ENCODE measurements at places on chromosomes 2 and 18.

- no peak for DNase-seq
Measured at GRCh38 chr2:53422979-53423378, 344.6 kb upstream of the CHAC2 start.

DNA sequence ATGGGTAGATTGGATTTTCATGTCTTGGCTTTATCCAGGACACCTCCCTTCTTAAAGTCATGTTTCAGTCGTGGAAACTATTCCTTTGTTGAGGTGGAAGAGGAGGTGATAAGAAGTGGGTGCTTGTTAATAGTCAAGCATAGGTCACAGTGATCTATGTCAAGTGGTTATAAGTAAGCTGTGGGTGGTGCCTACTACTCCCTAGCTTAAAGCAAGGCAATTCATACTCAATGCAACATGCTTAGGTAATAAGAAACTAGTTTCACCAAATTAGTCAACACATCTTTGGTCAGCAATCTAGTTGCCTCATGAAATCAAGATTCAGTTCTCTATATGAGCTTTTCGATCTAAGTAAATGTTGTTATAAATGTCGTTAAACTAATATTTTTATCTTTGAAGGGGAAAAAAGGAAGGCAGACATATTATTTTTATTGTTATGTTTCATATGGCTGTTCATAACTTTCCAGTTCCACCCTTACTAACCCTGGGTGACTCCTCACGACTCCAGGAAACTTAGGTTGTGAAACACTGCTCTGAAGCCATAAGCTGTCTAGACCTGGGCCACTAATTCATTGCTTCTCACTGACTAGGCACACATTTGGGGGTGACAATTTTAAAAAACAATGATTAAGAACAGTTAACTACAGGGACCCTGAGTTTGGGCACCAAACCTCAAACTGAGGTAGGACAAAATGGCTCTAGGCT, 5.8 kb upstream of the ABCB11 start:
- no peak for DNase-seq

GRCh38 chr2:28390746-28391563, 1.7 kb upstream of the FOSL2 start:
- peak; percentile 60 for DNase-seq

GRCh38 chr2:239178954-239179353, 221.9 kb downstream of the HDAC4 start:
- peak; percentile 3 for DNase-seq

DNA sequence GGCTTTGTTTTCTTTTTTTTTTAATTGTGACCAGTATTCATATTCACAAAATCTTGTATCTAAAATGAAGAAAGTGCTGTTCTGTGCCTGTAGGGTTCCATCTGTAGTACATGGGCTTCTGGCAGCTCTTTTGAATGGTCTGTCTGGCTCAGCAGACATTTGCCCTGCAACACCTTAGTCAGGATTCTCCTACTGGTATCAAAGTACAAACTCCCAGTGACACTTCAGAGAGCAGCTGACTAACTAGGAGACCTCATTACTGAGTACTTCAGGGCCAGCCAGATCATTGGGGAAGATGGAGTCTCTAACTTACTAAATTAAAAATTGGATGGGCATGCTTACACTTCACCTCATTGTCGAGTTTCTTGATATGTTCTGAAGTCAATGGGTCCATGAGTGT, 39.7 kb downstream of the GRHL1 start:
- no peak for DNase-seq

All from activated CD4-positive, CD25-positive, alpha-beta regulatory T cell treated with anti-CD3 and anti-CD28 coated beads, Interleukin-2, amount 50 U/mL, for 72 hours (primary cell).